Lower leg skin (tissue), 4 donors: ENCODE measurements at places on chromosomes 3 and 15. TPM values are rescaled to one million over a fixed set of nuclear protein-coding genes. Genes with fewer than 3 reads are reported as not detected.
A peak's percentile ranks its signal among the peaks of the same experiment; 100 is the strongest.

GRCh38 chr3:32816439-32817256 is 1.1 kb upstream of the TRIM71 start:
- DNase-seq, result no peak

DNA sequence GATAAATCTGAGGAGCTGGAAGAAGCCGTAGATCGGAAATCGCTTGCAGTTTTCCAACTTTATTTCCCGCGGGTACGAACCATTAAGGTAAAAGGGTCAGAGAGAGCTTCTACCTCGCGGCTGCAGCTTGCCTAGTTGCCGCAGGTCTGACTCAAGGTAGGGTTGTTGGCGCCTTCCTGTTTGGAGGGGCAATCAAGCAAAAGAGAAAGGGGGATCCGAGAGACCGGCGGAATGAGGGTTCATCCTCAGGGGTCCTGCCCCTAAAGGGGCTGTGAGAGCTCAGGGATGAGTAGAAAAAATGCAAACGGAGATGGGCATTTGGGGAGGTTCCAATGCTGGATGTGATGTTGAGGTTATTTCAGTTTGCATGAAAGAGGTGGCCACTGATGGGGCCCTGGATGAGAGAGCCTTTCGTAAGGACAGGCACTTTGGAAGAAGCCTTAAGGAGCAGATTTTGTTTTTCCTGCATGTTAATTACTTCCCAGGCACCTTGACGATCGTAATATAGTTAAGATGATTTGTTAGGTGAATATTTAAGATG is 265.4 kb downstream of the CGGBP1 start:
- no peak for DNase-seq

GRCh38 chr3:106386050-106386449 is 517.2 kb upstream of the CBLB start:
- DNase-seq, result no peak

Gene TM4SF1
- total RNA-seq, result 35.5 TPM

Gene DNASE1L3
- total RNA-seq, result 8.1 TPM

DNA sequence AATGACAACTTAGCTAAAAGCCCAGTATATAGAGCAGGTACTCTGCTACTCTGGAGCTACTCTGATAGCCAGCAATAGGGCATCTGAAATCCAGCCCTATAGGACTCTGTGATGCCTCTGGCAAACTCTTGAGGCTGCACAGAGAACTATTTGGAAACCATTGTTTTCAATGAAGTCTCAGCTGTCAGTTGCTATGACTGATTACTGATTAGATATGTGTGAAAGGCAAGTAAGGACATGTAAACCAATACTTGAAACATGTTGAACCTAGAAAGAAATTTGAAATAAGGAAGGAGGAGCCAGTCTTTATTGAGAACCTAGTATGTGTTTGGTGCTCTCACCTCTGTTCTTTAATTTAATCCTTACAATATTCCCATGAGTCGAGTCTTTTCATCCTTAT is 40.2 kb upstream of the CRTC3 start:
- no peak for DNase-seq

GRCh38 chr15:99130314-99130713 is 25.4 kb downstream of the SYNM start:
- DNase-seq, result no peak

Gene SLC22A13
- total RNA-seq, result not detected

DNA sequence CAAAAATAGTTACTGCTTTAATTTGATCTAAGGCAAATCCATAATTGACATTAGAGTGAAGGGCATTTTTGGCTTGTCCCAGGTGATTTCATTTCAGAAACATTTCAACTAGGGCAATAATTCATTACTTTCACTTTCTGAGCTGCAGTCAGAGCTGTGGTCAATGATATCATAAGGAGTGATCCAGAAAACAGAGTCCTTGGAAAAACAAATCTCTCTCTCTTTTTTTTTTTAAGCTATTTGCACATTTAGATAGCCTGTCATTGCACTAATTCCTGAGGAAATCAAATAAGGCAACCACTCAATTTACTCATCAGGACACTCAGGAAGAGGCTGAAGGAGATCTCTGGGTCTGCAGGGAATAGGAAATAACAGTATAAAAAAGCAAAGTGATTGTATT is 269.5 kb upstream of the LRRC3B start:
- DNase-seq, result no peak

- no peak for DNase-seq
Observed at GRCh38 chr3:150494411-150494977, 51.8 kb downstream of the SERP1 start.

Gene CYP1A2
- not detected for total RNA-seq

DNA sequence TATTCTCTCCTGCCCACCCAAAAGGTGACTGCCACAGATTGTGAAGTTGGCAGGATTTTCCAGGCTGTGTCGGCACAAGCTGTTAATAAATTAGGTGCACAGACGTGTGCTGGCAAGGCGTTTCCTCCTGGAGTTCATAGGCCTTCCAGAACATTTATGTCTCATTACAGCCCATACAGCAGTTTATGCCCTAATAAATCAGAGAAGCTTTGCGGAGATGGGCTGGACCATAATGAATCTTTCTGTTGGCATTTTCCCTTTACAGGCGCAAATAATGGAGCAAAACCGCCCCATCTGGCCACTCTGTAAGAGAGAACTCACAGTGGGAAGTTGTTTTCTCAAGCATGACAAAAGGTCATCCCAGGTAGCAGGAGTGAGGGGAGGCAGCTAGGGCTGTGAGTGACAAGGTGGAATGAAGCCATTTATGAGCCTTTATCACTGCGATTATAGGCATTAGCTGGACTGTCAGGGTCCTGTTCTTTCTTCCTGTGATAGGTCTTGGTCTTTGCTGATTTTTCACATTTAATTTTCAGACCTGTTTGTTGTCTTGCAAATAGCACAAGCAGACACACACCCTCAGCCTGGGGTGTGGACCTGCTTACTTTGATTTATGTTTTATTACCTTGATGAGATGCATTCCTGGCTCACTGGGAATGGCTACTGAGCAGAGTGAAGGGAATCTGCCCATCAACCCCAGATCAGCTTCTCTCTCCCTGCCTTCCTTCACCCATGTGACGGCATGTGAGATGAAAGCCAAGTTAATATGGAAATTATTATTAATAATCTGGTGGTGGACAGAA is 257.5 kb downstream of the LRTM1 start:
- no peak for DNase-seq

- no peak for DNase-seq
Observed at GRCh38 chr3:151425627-151426340, 35.1 kb downstream of the IGSF10 start.

- no peak for DNase-seq
Observed at GRCh38 chr3:48016301-48016973, at the start of gene MAP4. Gene MAP4, minus strand, starts transcription at chr3:48016416. Its CDS starts 17,556 bp downstream, at chr3:47998860.

DNA sequence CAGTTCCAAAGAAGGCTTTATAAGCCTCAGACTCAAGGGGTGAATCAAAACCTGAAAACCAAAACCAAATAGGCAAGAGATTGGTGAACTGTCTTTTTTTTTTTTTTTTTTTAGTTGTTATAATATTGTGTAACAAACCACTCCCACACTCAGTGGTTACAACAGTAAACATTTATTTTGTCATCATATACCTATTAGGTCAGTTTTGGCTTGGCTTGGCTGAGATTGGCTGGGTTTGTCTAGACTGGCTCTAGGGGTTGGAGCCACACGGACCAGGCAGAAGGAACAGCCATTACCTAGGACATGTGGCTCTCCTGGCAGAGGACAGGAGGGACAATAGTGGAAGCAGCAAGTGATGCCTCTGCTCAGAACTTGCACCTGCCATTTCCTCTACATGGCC is 26.4 kb upstream of the RYR3 start:
- no peak for DNase-seq

Gene TRIM69
- 13.6 TPM for total RNA-seq

DNA sequence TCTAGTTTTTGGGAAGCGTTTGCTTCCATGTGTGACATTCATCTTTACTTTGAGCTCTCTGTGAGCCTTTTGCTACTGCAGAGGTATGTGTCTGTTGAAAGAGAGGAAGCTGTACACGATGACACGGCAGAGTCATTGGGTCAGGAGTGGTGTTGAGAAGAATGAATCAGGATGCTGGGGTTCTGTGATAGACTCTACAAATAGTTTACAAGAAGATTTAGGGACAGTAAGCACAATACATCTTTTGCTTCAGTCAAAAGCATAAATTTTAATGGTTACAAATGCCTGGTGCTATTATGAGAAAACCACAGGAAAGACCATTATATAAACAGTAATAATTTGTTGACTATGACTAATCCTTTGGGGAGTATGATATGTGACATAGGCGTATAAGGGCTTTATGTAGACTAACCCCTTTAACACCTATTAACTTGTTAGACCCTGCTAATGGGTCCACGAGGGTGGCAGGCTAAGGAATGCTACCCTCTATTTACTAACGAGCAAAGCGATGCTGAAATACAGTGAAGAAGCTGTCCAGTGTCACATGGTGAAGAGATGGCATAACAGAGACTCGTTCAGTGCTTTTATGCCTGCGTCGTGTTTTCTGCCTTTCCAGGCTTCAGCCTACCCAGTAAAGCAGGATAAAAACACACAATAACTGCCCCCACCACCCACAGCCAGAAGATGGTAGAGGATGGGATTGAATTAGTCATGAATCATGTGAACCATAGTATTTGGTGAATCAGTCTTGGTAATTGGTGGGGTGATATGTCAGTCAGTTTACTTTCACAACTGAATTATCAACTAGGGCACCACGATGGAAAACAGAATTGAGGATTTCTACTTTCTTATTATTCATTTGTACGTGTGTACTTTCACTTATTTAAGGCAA is 118.8 kb downstream of the LPP start:
- DNase-seq, result no peak

GRCh38 chr3:110733045-110733444 is 338.6 kb upstream of the NECTIN3 start:
- DNase-seq, result no peak

Gene ZNF501
- total RNA-seq, result 4.1 TPM

DNA sequence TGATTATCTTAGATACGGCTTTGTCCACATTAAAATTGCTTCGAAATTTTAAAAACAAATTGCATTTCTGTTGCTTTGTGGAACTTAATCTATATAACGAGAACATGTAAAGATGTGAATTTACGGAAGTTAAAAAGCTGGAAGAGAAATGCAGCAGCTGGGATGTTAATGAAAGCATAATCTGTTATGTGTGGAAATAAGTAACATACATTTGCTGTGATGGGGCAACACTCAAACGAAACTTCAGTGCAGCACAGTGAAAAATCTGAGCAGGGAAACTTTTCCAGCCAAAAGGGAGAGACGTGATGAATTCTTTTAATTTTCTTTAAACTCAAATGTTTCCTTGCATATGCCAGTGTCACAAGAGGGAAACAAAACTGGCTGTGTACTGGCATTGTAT is 276.7 kb upstream of the LMCD1 start:
- no peak for DNase-seq

DNA sequence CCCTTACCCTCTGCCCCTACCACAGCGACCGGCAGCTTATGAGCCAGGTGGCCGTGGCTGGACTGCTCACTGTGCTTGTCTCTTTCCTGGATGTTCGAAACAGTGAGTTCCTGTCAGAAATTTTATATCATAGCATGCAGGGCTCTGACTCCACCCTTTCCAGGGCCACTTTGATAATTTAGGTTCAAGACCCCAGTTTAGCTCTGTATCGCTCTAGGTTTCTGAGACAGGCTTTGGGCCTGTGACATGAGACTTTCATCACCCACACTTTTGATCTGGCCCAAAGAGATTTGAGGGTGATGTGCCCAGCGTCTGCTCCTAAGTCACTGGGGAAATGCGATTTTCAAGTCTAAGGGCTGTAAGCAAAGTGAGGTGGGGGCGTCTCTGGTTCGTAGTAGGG is 6.5 kb upstream of the EIF4G1 start:
- DNase-seq, result no peak

DNA sequence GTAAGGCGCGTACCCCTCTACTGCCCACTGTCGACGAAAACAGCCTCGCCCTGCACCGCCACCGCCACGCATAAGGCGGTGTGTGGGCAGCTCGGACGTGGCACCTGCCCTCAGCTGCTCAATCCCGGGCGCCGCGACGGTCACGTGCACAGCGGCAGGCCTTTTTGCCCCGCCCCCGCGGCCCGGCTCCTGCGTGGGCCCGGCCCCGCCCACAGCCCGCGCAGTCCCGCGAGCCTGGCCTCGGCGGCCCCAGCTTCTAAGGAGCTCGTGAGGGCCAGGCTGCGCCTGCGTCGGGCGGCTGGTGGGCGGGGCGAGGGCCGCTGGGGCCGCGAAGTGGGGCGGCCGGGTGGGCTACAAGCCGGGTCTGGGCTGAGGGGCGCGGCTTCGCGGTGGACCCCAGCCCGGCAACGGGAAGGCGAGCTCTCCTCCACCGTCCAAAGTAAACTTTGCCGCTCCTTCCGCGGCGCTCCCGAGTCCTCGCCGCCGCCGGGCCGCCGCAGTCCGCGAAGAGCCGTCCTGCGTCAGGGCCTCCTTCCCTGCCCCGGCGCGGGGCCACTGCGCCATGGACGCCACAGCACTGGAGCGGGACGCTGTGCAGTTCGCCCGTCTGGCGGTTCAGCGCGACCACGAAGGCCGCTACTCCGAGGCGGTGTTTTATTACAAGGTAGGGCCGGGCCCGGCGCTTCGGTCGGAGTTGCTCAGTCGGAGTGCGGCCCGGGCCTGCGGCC is at the start of gene CAPN7:
CAPN7 (plus strand) TSS at position 313 of the 728 bp plus-strand sequence; CDS start at position 563, 250 bp downstream.
- peak; percentile 91 for DNase-seq

DNA sequence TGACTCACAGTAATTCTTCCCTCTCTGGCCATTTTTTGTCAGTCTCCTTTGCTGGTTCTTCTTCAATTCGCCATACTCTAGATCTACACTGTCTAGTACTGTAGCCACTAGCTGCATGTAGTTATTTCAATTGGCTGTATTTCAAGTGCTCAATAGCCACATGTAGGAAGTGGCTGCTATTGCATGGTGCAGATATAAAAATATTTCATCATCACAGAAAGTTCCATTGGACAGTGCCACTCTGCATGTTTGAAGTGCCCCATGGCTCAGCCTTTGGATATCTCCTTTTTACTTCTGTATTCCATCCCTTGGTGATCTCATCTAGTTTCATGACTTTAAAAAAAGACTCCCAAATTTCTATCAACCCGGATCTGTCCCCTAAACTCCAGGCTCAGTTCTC is 22.1 kb downstream of the PPP2R3A start:
- DNase-seq, result no peak

DNA sequence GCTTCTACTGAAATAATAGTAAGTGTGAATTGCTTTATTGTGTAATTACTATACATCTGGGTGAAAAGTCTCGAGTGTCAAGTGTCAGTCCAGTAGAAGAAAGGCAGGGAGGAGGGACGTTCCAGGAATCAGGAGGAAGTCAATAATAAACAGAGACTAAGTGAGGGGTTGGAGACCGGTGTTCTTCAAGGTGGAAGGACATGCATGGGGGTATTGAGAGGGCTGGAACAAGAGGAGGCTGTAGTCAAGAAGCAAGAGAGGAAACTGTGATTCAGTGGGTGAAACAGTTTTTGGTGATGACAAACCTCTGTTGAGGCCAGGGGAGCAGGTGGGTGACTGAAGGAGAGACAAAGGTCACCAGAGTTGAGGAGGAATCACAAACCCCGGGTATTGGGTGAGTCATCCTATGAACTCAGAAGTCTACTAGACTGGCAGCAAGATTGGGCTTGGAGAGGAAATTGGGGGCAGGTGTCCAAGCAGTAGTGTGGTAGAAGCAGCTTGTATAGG is 11.6 kb upstream of the SCAMP5 start:
- DNase-seq, result no peak

- no peak for DNase-seq
Observed at GRCh38 chr15:38374556-38374955, 79.4 kb upstream of the FAM98B start.

GRCh38 chr15:67753891-67754290 is 71.4 kb upstream of the SKOR1 start:
- DNase-seq, result no peak

GRCh38 chr3:33775363-33775762 is 23.1 kb upstream of the PDCD6IP start:
- DNase-seq, result no peak
